Spinal cord (tissue), 10 donors: ENCODE measurements at places on chromosomes 16 and 17. TPM values are rescaled to one million over a fixed set of nuclear protein-coding genes. Genes with fewer than 3 reads are reported as not detected.

DNA sequence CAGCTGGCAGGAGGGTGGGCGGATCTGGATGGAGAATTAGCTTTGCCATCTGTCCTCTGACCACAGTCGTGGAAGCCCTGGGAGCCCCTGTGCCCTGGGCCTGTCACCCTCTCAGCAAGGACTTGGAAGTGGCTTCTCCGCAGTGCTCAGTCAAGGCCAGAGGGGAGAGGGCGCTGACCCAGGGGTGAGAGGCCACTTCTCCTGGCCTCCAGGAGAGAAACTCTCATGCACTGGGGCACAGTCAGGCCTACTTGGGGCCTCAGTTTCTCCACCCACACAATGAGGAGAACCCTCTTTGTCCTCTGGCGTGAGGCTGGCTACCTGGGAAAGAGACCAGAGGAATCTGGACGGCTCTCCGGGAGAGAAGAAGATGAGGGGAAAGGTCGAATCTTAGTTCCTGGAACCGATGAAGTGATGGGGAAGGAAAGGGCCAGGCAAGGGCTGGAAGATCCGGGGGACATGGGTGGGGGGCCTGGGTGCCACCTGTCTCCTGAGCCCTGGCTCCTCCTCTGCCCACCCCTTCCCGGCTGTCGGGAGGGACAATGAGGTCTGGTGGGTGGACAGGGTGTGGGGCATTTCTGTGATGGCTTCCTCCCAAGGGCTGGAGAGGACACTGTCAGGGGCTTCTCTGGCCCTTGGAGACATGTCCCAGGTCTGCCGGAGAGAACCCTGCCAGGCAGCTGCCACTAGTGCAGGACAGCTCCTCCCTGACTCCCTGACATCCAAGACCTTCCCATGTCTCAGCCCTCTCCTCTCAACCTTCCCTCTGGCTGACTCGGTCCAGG lies 9.0 kb upstream of the ARHGAP27 start:
- H3K27ac ChIP-seq = no peak overlapping the region
- no peak for DNase-seq
- no peaks in the 10 kb centered on the region for H3K27me3 ChIP-seq
- no peak overlapping the region for H3K4me3 ChIP-seq

GRCh38 chr17:80946449-80946848 lies 45.2 kb upstream of the CHMP6 start:
- peaks cover 76% of the 10 kb centered on the region for H3K36me3 ChIP-seq
- peaks cover 26% of the 10 kb centered on the region for H3K4me1 ChIP-seq
- no peak for DNase-seq
- no peaks in the 10 kb centered on the region for H3K27me3 ChIP-seq
- H3K4me3 ChIP-seq = no peak overlapping the region

DNA sequence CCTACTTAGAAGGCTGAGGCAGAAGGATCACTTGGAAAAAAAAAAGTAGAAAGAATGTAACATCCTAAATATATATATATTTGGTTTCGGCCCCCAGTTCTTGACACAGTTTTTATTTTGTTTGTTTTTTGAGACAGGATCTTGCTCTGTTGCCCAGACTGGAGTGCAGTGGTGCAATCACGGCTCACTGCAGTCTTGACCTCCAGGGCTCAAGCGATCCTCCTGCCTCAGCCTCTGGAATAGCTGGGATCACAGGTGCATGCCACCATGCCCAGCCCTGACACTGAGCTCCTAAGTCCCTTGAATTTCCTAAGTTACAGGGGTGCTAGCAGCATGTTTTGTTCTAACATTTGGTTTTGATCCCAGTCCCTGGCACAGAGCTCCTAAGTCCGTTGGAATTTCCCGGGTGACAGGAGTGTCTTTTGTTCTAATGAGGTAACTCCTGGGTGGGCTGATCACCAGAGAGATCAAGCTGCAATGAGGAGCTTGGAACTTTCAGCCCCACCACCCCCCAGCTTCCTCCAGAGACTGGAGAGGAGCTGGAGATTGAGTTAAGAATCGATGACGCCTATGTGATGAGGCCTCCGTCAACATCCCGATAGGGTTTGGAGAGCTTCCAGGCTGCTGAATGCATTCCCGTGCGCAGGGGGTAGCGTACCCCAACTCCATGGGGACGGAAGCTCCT lies 20.0 kb downstream of the MXRA7 start:
- H3K36me3 ChIP-seq = peaks cover 25% of the 10 kb centered on the region
- no peak overlapping the region for H3K27ac ChIP-seq
- peaks cover 36% of the 10 kb centered on the region for H3K4me1 ChIP-seq
- no peaks in the 10 kb centered on the region for H3K27me3 ChIP-seq
- DNase-seq = no peak
- H3K4me3 ChIP-seq = no peak overlapping the region

The FAM171A2 gene
- total RNA-seq = 41.6 TPM

The KRT15 gene
- total RNA-seq = not detected

The SPIRE2 gene
- total RNA-seq = 14.1 TPM

The HS3ST3A1 gene
- total RNA-seq = 4.4 TPM

The PLA2G10 gene
- not detected for total RNA-seq
